ENCODE measurements at places on chromosomes 6 and 20. TPM values are rescaled to one million over a fixed set of nuclear protein-coding genes. Genes with fewer than 3 reads are reported as not detected.

The CALHM4 gene
- not detected for polyA plus RNA-seq

The KCNK15 gene
- polyA plus RNA-seq, result 5.7 TPM

- no peaks in the 10 kb centered on the region for H3K4me1 ChIP-seq
- no peak overlapping the region for H3K27ac ChIP-seq
- H3K4me3 ChIP-seq, result no peak overlapping the region
- peaks cover 4% of the 10 kb centered on the region for H3K27me3 ChIP-seq
- H3K36me3 ChIP-seq, result no peaks in the 10 kb centered on the region
These were observed 75.1 kb upstream of the DUSP22 start for GRCh38 chr6:217048-217659.

- peaks cover 13% of the 10 kb centered on the region for H3K4me1 ChIP-seq
- H3K36me3 ChIP-seq, result peaks cover 3% of the 10 kb centered on the region
- no peak overlapping the region for H3K4me3 ChIP-seq
- DNase-seq, result peak; percentile 57
- no peaks in the 10 kb centered on the region for H3K27me3 ChIP-seq
- H3K27ac ChIP-seq, result no peak overlapping the region
These were observed 30.4 kb downstream of the TGM2 start for GRCh38 chr20:38134427-38135270.

DNA sequence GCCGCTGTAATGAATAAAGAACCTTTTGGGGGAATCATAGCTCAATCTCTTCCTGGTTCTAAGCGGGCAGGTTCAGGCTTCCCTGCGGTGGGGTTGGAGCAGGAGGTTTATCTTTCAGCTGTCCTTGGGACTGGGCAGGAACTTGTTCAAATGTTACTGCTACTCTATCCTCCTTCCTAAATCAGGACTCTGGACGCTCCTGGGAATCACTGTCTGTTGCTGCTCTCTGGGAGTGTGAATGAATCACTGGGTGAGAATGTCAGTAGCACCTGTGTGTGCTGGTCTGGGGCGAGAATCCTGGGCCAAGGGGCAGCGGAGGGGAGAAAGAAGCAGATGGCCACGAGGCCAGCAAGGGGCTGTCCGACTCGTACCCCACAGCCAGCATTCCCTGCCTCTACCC is 65.4 kb upstream of the ZNFX1 start:
- no peak for DNase-seq
- H3K4me3 ChIP-seq, result no peak overlapping the region
- H3K36me3 ChIP-seq, result no peaks in the 10 kb centered on the region
- H3K4me1 ChIP-seq, result peaks cover 30% of the 10 kb centered on the region
- H3K27ac ChIP-seq, result no peak overlapping the region

GRCh38 chr20:30816182-30816645 is 441.2 kb upstream of the DEFB115 start:
- peaks cover 32% of the 10 kb centered on the region for H3K27me3 ChIP-seq
- no peaks in the 10 kb centered on the region for H3K36me3 ChIP-seq
- H3K4me1 ChIP-seq, result no peaks in the 10 kb centered on the region
- H3K4me3 ChIP-seq, result peak overlapping the region; percentile 42
- DNase-seq, result peak; percentile 76

GRCh38 chr20:33490023-33490933 is at the start of gene CBFA2T2:
Gene CBFA2T2, plus strand, starts transcription at chr20:33490096. Its CDS starts 172 bp downstream, at chr20:33490268.
- H3K4me3 ChIP-seq, result peak within 1 kb of the TSS; percentile 88
- H3K36me3 ChIP-seq, result no peaks in the 10 kb centered on the region
- peak; percentile 87 for DNase-seq
- H3K4me1 ChIP-seq, result peaks cover 6% of the 10 kb centered on the region
- H3K27ac ChIP-seq, result peak within 1 kb of the TSS; percentile 92

- no peaks in the 10 kb centered on the region for H3K4me1 ChIP-seq
- no peak overlapping the region for H3K27ac ChIP-seq
- no peak for DNase-seq
- H3K27me3 ChIP-seq, result no peaks in the 10 kb centered on the region
These were observed 305.2 kb downstream of the ESR1 start for GRCh38 chr6:152112491-152113261.

- H3K4me1 ChIP-seq, result peaks cover 11% of the 10 kb centered on the region
- peak; percentile 13 for DNase-seq
- H3K4me3 ChIP-seq, result no peak overlapping the region
- no peaks in the 10 kb centered on the region for H3K36me3 ChIP-seq
- H3K27ac ChIP-seq, result no peak overlapping the region
These were observed 246.2 kb downstream of the PACRG start for GRCh38 chr6:162973980-162974379.

GRCh38 chr20:2451939-2452732 is 18.5 kb downstream of the SNRPB start:
- H3K27me3 ChIP-seq, result no peaks in the 10 kb centered on the region
- H3K4me3 ChIP-seq, result no peak overlapping the region
- peaks cover 10% of the 10 kb centered on the region for H3K4me1 ChIP-seq

GRCh38 chr6:38493931-38494547 is 145.7 kb downstream of the BTBD9 start:
- H3K27ac ChIP-seq, result no peak overlapping the region
- DNase-seq, result peak; percentile 53
- no peak overlapping the region for H3K4me3 ChIP-seq
- H3K36me3 ChIP-seq, result no peaks in the 10 kb centered on the region
- H3K27me3 ChIP-seq, result no peaks in the 10 kb centered on the region
- no peaks in the 10 kb centered on the region for H3K4me1 ChIP-seq

DNA sequence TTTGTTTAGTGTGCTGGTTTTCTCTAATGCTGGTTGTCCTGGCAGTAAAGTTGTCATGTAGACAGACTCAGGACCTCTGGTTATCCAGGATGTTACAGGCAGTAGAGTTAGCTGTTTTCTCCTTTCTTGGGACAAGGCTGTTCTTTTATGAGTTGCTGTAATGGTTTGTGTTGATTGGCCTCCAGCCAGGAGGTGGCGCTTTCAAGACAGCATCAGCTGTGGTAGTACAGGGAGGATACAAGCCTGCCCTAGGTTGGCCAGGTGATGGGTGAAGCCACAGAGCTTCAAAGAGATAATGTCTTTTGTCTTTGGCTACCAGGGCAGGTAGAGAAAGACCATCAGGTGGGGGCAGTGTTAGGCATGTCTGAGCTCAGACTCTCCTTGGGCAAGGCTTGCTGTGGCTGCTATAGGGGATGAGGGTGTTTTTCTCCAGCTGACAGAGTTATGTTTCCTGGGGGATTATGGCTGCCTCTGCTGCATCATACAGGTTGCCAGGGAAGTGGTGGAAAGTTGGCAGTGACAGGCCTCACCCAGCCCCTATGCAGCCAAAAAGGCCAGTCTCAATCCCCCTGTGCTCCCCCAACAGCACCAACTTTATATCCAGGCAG is 127.2 kb upstream of the TAB2 start:
- H3K4me3 ChIP-seq, result no peak overlapping the region
- H3K27ac ChIP-seq, result no peak overlapping the region
- DNase-seq, result peak; percentile 5
- H3K27me3 ChIP-seq, result peaks cover 16% of the 10 kb centered on the region
